ENCODE measurements at places on chromosomes 7 and 10. TPM values are rescaled to one million over a fixed set of nuclear protein-coding genes. Genes with fewer than 3 reads are reported as not detected.

- H3K4me1 ChIP-seq, result peaks cover 10% of the 10 kb centered on the region
- H3K27ac ChIP-seq, result peak overlapping the region; percentile 22
- H3K4me3 ChIP-seq, result no peak overlapping the region
- H3K36me3 ChIP-seq, result no peaks in the 10 kb centered on the region
- no peak for DNase-seq
- no peaks in the 10 kb centered on the region for H3K27me3 ChIP-seq
Observed at GRCh38 chr10:100359030-100359432, 12.0 kb downstream of the SCD start.

DNA sequence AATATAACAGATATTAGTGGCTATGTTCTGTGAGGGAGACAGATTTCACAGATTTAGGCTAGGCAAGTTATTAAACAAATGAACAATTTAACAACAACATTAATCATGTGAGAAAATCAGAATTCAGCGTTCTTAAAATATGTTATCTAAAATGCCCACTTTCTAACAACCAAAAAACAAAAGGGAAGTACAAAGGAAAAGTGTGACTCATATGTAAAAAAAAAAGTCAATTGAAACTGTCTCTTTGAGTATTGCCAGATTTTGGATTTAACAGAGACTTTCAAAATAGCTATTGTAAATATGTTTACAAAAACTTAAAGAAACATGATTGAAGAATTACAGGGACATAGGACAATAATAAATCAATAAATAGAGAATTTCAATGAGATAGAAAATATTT lies 34.8 kb upstream of the ARHGAP22 start:
- DNase-seq, result no peak
- no peak overlapping the region for H3K4me3 ChIP-seq
- H3K27ac ChIP-seq, result no peak overlapping the region
- peaks cover 24% of the 10 kb centered on the region for H3K4me1 ChIP-seq
- H3K27me3 ChIP-seq, result no peaks in the 10 kb centered on the region
- no peaks in the 10 kb centered on the region for H3K36me3 ChIP-seq

DNA sequence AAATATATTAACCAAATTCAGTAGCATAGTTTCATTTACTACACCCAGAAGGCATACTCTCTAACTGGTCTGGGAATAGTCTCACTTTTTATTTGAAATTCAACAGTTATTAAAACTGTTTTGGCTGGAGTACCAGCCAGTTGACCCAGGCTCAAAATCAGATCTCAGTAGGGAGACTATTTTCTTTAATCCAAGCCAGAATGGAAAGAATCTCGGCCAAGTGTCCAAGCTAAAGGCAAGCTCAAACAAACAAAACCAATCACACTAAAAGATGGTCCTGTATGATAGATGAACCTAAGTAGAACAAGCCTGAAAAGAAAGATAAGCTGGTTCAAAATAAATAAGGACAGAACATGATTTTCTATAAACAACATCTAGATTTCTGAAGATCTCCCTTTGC lies 259.6 kb upstream of the POM121L12 start:
- H3K27ac ChIP-seq, result no peak overlapping the region
- no peak for DNase-seq
- H3K4me1 ChIP-seq, result no peaks in the 10 kb centered on the region
- H3K27me3 ChIP-seq, result no peaks in the 10 kb centered on the region

The COL13A1 gene
- polyA plus RNA-seq, result 13.7 TPM

The PKD2L1 gene
- polyA plus RNA-seq, result 4.8 TPM

GRCh38 chr10:124935946-124936345 lies 6.0 kb upstream of the ZRANB1 start:
- H3K27me3 ChIP-seq, result no peaks in the 10 kb centered on the region
- no peak overlapping the region for H3K27ac ChIP-seq
- H3K4me1 ChIP-seq, result peaks cover 50% of the 10 kb centered on the region
- H3K4me3 ChIP-seq, result no peak overlapping the region
- DNase-seq, result no peak

DNA sequence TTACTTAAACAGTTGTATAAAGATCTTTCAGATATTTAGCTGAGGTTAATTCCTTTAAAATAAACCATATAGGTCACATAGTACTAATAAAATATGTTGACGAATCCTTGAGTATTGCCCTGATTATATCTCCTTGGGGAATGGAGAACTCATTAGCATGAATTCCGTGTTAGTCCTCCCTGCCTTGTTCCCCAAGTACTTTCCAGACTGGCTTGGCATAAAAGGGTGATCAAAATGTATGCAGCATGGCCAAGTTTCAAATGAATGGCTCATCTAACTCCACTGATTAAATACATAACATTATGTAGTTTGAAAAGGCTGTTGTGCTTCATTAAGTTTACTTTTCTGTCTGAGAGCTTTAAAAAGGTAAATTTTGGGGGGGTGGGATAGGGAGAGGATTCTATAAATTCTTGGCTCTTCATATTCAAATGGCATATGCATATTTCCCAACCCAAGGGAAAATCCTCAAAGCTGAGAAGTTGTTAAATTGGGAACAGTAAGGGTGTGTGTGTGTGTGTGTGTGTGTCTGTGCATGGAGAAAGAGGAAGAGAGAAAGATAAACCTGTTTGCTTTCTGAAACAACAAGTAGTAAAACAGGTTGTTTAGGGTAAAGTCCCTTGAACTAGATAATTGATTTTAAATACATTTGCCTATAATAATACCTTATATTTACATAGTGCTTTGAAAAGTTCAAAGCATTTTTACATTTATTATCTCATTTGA lies 4.8 kb upstream of the ADD3 start:
- H3K36me3 ChIP-seq, result no peaks in the 10 kb centered on the region
- no peak for DNase-seq
- no peaks in the 10 kb centered on the region for H3K27me3 ChIP-seq
- H3K27ac ChIP-seq, result no peak overlapping the region
- H3K4me3 ChIP-seq, result no peak overlapping the region

GRCh38 chr7:143068446-143068845 lies 16.3 kb downstream of the OR6V1 start:
- H3K27me3 ChIP-seq, result no peaks in the 10 kb centered on the region
- no peak for DNase-seq
- H3K4me1 ChIP-seq, result no peaks in the 10 kb centered on the region
- H3K27ac ChIP-seq, result no peak overlapping the region
- H3K4me3 ChIP-seq, result no peak overlapping the region

The NUDT13 gene
- polyA plus RNA-seq, result 2.7 TPM

GRCh38 chr10:79070081-79070605 lies 1.4 kb downstream of the ZMIZ1 start:
- H3K27me3 ChIP-seq, result peaks cover 16% of the 10 kb centered on the region
- no peaks in the 10 kb centered on the region for H3K36me3 ChIP-seq
- H3K4me1 ChIP-seq, result peaks cover 83% of the 10 kb centered on the region

GRCh38 chr10:80487791-80488538 lies 33.9 kb downstream of the TSPAN14 start:
- H3K4me3 ChIP-seq, result no peak overlapping the region
- no peaks in the 10 kb centered on the region for H3K36me3 ChIP-seq
- DNase-seq, result peak; percentile 93
- peak overlapping the region; percentile 80 for H3K27ac ChIP-seq
- no peaks in the 10 kb centered on the region for H3K27me3 ChIP-seq

DNA sequence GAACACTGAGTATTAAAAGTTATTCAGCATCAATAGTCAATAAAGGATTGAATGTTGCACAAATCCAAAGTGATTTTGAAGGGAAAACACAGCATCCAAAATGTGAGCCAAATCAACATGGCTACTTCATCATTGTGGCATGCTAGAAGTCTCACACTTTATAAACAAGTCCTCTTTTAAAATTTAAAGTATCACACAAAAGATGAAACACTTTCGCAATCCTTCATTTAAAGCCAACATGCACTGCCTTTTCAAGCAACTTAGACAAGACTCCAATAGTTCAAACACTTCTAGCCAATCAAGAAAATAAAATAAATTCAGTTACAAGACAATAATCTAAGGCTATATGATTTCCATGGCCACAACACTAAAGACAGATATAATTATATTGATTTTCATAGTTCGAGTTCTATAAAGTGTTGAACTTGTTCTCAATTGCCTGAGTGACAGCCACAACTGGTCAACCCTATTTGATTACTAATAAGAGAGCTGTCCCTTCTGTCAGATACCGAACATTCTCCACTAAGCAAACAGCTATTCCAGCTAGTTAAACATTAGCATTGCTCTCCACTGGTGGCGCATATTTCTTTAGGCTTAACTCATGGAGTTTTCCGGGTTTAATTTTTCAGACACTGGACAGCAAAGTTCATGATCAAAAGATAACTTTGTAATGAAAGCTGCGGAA lies 8.3 kb downstream of the EBF3 start:
- no peak overlapping the region for H3K27ac ChIP-seq
- no peaks in the 10 kb centered on the region for H3K36me3 ChIP-seq
- no peak for DNase-seq
- H3K27me3 ChIP-seq, result peaks cover 90% of the 10 kb centered on the region

- H3K4me3 ChIP-seq, result no peak overlapping the region
- no peak overlapping the region for H3K27ac ChIP-seq
- no peaks in the 10 kb centered on the region for H3K27me3 ChIP-seq
- no peak for DNase-seq
- H3K36me3 ChIP-seq, result no peaks in the 10 kb centered on the region
- no peaks in the 10 kb centered on the region for H3K4me1 ChIP-seq
Observed at GRCh38 chr7:65809982-65810288, 62.9 kb upstream of the VKORC1L1 start.

The ZPBP gene
- polyA plus RNA-seq, result not detected

DNA sequence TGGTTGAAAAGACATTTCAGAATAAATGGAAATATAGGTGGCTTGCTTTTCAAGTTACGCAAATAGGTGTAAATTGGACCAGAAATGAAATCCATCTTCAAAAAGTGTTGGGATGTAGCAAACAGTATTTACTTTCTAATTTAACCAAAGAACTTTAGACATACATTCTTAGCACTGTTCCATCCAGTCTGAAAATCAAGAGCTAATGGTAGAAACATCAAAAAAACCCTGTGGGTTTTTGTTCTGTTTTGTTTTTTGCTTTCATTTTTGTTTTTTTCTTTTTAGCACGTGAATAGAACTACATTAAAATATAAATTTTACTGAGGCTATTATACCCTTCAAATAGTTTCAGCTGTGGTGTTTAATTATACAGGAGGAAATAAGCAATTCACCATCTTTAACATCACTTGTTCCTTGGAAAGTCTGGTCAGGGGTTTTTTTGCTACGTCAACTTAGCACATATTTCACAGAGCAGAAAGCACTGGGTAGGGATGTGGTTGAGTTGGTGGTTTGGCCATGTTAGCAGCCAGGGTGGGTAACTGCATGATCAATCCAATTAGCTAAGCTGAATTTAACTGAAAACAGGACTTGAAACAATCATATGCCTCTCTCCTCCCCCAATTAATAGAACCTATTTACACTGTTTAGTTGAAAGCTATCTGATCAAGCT lies 275.4 kb upstream of the PFKP start:
- no peak overlapping the region for H3K4me3 ChIP-seq
- no peaks in the 10 kb centered on the region for H3K27me3 ChIP-seq
- no peak overlapping the region for H3K27ac ChIP-seq
- H3K4me1 ChIP-seq, result no peaks in the 10 kb centered on the region
- H3K36me3 ChIP-seq, result no peaks in the 10 kb centered on the region
- DNase-seq, result no peak

The SLC29A4 gene
- polyA plus RNA-seq, result 2.2 TPM

- H3K36me3 ChIP-seq, result no peaks in the 10 kb centered on the region
- DNase-seq, result no peak
- peak overlapping the region; percentile 87 for H3K4me3 ChIP-seq
- H3K27ac ChIP-seq, result peak overlapping the region; percentile 87
- no peaks in the 10 kb centered on the region for H3K27me3 ChIP-seq
Observed at GRCh38 chr10:89252225-89252585, 630 bp upstream of the LIPA start.

GRCh38 chr7:34153656-34154270 lies 248.4 kb downstream of the BMPER start:
- no peak overlapping the region for H3K4me3 ChIP-seq
- no peak overlapping the region for H3K27ac ChIP-seq
- H3K4me1 ChIP-seq, result no peaks in the 10 kb centered on the region

DNA sequence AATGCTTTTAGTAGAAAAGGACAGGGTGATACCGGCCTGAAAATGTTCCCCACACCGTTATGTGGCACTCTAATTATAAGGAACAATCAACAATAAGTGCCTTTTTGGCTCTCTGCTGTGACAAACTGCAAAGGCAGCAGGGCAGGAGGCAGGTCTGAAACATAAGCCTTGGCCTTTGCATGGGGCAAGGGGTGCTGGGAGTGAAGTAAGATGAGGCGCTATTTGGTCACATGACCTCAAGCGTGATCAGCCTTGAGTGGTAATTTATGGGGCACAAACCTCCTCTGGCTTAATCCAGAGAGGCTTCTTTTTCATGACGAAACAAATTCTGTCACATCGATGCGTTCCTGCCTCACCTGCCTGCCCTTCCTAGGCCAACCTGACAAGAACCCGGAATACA lies 202.7 kb downstream of the TAX1BP1 start:
- no peaks in the 10 kb centered on the region for H3K36me3 ChIP-seq
- no peak for DNase-seq
- no peaks in the 10 kb centered on the region for H3K27me3 ChIP-seq
- H3K4me3 ChIP-seq, result no peak overlapping the region
- H3K4me1 ChIP-seq, result no peaks in the 10 kb centered on the region
- no peak overlapping the region for H3K27ac ChIP-seq

The LRRN3 gene
- polyA plus RNA-seq, result 0.13 TPM

DNA sequence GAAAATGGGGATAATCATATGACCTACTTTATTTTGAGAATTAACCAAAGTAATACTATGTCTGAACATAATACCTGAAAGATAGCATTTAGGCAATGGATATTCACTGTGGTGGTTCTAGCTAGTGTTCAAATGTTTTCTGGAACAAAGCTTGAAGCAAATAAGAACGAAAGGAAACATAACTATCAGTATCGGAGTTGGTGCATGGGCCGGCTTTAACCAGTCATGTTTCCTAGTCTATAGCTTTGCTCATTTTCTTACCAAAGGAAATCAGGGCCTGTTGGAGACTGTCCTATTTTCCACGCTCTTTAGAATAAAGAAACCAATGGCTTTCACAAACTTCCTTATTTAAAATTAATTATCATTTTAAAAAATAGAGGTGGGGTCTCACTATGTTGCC lies 8.9 kb downstream of the IL2RA start:
- H3K4me1 ChIP-seq, result peaks cover 86% of the 10 kb centered on the region
- no peak for DNase-seq
- no peak overlapping the region for H3K4me3 ChIP-seq
- H3K27ac ChIP-seq, result peak overlapping the region; percentile 87
- no peaks in the 10 kb centered on the region for H3K36me3 ChIP-seq
- no peaks in the 10 kb centered on the region for H3K27me3 ChIP-seq

The LRRC18 gene
- polyA plus RNA-seq, result not detected
